Foreskin keratinocyte (primary cell): ENCODE measurements at places on chromosomes 12 and 14.
A peak's percentile ranks its signal among the peaks of the same experiment; 100 is the strongest.

- peak; percentile 97 for DNase-seq
These were observed 20.6 kb downstream of the MAPK1IP1L start for GRCh38 chr14:55071870-55072640.

GRCh38 chr12:10235761-10236631 lies 23.3 kb downstream of the GABARAPL1 start:
- peak; percentile 30 for DNase-seq

- DNase-seq: no peak
These were observed 66.6 kb downstream of the LLPH start for GRCh38 chr12:66063916-66064315.

DNA sequence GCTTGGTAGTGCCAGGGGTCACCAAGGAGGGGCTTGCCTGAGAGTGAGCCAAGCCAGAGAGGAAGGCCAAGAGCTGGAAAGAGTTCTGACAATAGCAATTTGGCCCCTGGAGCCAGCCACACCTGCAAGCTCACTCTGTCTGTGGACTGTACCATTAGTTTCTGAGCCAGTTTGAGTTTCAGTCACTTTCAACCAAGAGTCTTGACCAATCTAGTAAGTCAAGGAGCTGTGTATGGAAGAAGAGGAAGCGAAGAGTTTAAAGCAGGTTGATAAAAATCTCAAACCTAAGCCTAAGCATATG lies 38.5 kb downstream of the NT5DC3 start:
- DNase-seq: no peak

DNA sequence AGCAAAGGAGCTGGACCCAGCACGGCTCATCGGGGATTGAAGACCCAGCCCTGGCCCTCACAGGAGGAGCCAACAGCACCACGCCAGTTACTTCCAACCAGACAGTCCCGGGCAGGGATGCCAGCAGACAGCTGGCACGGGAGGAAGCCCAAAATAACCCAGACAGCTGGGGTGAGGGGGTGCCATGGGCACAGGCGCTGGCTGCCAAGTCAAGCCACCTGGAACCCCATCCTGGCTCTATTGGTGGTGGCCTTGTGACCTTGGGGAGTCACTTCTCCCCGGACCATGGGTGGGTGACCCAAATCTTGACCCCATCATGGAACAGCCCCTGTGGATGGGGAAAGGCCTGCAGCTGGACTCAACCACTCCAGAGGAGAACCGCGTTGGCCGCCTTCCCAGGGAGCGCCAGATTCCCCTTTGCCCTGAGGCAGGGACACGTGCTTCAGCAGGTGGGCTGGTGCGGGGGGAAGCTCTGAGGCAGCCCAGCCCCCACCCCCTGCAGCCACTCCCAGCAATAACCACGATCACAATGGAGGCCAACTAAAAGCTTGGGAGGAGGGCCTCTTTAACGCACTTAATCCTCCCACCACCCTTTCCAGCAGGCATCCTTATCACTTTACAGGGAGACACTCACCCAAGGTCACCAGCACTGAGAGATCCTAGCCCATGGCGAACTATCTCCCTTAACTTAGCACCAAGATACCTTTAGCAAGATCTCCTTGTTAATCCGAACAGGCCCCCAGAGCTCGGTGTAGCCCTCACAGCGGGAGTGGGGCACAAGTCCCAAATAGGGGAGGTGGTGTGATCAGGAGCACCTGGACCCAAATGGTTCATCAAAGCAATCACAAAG lies 4.7 kb upstream of the RHOF start:
- no peak for DNase-seq

DNA sequence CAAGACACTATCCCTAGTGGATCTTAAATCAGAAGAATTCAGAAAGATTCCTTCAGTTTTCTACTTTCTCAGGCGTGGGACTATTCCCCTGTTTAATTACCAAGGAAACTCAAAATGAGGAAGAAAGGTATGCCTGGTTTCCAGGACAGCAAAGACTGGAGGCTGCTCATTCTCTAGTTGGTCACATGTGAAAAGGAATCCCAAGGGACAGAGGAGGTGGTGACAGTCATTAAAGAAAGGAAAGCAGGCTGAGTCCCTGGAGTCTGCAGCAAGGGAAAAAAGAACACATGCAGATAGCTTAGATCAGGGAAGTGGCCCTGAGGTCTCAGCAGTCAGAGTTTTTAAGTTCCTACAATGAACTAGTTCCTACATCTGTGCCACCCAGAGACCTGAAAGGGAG lies 165.4 kb upstream of the CCDC198 start:
- DNase-seq: no peak

- peak; percentile 83 for DNase-seq
These were observed 334.2 kb upstream of the RPL10L start for GRCh38 chr14:46985529-46986380.

GRCh38 chr14:94689218-94689984 lies 77.2 kb downstream of the SERPINA3 start:
- no peak for DNase-seq

DNA sequence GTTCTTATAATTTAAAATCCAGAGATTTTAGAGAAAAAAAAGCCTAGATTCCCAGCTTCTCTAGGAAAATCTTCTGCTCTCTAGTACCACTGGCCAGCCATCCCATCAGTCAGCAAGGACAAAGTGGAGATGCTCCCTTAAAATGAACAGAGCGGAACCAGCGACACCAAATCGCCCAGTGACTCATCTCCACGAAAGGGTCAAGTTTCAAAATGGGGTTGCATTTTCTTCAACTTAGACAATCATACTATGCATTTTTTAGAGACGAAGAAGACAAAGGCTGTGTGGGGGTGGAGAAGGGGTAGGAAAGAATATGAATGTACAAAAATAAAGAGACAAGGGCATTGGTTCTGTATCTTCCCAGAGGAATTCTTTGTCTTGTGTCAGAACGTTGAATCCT lies 212.0 kb downstream of the SLC15A4 start:
- no peak for DNase-seq

GRCh38 chr14:35285168-35286002 lies 6.8 kb upstream of the PSMA6 start:
- peak; percentile 34 for DNase-seq

DNA sequence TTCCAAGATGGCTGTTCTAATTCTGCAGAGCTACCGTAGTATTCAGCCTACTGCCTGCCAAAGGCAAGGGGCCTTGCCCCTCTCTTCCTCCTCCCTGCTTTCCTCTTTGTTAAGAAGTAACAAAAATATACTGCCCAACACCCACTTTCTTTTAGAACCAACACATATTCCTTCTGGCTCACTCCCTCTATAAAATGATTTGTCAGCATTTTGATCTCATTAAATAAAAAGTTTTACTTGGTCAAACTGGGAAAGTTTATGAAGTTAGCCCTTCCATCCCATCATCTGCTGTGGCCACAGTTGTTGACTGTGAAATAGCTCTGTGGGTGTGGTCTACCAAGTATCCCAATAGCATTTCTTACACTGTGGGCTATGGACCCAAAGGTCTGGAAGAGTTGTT lies 472.4 kb downstream of the ZFP36L1 start:
- DNase-seq: no peak

- peak; percentile 75 for DNase-seq
These were observed 192.0 kb downstream of the TTC7B start for GRCh38 chr14:90624227-90624626.

DNA sequence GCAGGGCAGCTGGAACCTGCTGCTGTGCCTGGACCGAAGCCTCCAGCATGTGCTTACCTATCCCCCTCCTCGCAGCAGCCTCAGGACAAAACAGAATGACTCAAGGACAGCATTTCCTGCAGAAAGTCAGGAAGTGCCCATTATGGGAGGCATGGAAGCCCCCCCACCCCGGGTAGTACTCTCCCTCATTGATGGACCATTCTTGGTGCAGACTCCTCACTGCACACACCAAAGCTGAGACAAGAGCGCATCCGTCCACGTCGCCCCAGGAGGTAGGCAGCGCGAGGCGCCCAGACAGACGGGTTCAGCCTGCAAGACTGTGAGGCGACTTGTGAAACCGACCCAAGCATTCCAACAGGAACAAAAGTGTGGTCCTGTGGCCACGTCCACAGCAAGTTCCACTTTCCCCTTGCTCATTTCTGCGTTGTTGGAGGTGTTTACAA lies 243.9 kb upstream of the ATXN7L3B start:
- DNase-seq: no peak

GRCh38 chr14:58488550-58488949 lies 61.0 kb downstream of the KIAA0586 start:
- no peak for DNase-seq

DNA sequence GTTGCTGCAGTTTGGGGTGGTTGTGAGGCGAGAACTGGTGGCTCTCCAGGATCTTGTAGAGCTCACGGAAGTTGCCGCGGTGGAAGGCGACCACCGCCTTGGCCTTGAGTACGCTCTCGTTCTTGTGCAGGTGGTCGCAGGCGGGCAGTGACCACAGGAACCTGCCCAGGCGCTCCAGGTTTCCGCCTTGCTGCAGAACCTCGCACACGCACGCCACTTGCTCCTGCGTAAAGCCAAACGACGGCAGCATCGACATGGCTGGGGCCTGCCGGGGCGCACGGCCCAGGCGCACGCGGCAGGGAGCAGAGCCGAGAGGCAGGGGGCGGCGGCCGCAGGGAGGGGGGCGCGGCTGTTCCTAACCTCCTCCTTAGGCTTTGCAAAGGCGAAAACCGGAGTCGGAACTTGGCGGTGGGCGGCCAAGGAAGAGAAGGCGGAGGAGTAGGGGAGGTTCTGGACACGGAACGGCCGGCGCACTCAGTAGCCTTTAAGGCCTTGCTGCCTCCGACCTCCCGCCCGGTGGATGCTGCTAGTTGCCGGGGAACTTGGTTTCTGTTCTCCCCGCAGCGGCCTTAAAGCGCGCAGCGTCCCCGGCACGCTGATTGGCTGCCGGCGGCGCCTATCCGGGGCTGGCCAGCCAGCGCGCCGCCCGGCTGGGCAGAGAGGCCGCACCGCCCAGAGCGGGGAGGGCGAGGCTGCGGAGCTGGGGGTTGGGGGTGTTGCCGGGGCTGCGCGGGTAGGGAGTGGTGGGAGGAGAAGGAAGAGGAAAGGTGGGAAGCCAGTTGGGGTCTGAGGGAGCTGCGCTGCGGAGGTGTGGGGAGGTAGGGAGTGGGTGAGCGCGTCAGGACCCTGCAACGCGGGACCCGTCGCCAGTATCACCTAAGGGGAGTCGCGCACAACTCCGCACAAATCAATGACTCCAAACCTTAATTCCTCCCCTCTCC lies at the start of gene SIX1:
Gene SIX1, minus strand, starts transcription at position 544 of the 941 bp plus-strand sequence. Its CDS starts 288 bp downstream, at position 256.
- no peak for DNase-seq

DNA sequence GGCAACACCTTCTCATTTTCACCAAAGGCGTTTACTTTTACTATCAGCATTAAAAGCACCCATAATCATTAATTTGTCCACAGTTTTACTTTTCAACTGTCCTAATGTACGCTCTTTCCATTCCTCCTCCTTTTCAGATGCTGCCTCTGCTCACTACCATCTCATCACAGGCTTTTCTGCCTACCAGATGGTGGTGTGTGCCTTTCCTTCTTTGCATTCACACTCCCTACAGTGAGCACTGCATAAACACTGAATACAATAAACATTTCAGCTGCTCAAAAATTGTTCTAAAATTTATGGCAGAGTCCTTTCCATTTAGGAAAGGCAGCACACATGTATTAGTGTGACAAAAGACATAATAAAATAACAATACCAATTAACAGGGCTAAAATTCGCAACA lies 435.7 kb downstream of the GXYLT1 start:
- DNase-seq: no peak

DNA sequence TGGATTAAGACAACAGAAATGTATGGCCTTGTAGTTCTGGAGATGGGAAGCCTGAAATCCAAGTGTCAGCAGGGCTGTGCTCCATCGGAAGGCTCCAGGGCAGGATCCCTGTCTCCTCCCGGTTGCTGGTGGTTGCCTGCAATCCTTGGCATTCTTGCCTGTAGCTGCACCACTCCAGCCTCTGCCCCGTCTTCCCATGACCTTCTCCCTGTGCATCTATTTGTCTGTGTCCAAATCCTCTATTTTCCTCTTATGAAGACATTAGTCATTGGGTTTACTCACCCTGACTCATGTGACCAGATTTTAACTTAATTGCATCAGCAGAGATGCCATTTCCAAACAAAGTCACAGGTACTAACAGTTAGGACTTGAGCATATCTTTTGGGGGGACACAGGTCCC lies 15.1 kb downstream of the TUNAR start:
- DNase-seq: peak; percentile 9

DNA sequence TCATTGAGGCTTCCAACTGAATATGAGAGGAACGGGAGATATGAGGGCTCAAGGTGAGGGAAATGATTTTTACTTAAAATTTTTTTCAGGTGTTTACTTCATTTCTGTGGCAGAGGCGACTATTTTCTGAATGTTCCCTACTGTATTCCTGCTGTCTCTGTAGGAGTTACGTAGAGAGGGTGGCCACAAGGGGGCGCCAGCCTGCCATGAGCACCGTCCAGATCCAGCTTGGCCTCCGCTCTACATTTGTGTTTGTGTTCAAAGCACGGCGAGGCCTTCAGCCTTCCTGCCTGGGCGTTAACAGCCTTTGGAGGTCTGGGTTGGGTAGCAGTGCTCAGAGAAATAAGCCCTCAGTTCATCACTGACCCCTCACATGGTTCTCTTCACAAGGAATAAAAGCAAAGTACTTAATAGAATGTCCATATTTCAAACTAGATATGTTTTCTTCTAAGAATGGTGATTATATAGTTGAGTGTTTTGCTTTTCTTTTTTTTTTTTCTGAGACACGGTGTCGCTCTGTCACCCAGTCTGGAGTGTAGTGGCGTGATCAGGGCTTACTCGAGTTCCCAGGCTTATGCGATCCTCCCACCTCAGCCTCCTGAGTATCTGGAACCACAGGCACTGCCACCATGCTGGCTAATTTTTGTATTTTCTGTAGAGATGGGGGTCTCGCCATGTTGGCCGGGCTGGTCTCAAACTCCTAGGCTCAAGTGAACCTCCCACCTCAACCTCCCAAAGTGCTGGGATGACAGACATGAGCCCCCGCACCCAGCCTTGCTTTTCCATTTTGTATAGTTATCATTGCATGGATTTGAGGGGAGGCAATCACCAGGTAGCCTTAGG lies 22.3 kb downstream of the CKB start:
- DNase-seq: peak; percentile 59

DNA sequence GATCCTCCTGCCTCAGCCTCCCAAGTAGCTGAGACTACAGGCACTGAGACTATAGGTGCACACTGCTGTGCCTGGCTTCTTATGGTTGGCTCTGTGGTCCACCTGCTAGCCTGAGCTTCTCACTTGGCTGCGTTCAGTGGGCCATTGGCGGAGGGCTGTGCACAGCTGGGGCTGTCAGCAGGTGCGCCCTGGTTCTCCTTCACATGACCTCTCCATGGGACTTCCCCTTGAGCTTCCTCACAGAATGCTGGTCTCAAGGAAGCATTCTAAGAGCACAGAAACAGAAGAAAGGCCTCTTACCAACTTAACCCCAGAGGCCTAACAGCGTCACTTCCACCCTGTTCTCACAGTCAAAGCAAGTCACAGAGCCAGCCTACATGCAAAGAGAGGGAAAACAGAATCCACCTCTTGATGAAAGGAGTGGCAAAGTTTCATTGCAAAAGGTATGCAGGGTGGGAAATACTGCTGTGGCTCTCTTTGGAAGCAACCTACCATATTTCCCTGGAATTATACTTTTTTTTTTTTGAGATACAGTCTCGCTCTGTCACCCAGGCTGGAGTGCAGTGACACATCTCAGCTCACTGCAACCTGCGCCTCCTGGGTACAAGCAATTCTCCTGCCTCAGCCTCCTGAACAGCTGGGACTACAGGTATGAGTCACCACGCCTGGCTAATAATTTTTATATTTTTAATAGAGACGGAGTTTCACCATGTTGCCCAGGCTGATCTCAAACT lies 9.3 kb downstream of the RILPL2 start:
- no peak for DNase-seq
